NCI-H510A (cell line): ENCODE measurements at places on chromosomes 5 and 9.
A peak's percentile ranks its signal among the peaks of the same experiment; 100 is the strongest.

GRCh38 chr5:113320273-113320780, 114.5 kb downstream of the TSSK1B start:
- no peak for DNase-seq

DNA sequence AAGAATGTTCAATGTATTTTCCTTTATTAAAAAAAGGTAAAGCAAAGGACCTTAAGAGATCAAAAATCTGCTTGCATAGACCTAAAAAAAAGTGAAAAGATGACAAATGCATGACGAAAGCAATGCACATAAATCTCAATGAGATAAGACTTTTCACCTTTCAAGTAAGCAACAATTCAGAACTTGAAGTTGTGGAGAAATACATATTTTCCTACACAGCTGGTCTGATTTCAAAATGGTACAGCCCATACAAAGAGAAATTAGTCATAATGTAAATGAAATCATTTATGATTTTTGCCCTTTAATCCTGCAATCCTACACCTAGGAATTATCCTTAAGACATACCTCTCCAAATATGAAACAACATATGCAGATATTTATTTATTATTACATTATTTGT, 568.0 kb downstream of the ANXA1 start:
- no peak for DNase-seq

- no peak for DNase-seq
These were observed 58.3 kb downstream of the NIPBL start for GRCh38 chr5:36934740-36935356.

DNA sequence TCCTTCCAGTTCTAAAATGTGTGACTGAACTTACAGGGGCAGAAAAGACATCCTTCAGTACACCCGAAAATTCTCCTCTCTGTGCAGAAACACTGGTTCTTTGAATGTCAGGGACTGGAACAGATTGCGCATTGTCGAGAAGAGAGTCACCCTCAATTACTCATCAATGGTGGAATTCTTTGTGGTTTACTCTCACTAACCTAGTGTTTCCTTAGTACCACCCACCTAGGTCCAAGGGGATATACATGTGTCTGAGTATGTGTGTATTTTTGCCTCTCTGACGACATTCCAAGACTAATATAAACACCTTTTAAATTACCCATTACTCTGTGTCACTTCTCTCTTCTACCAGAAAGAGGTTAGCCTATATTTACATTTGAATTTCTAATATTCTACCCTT, 660.8 kb downstream of the TLE1 start:
- DNase-seq: no peak

- no peak for DNase-seq
These were observed 7.9 kb upstream of the ESM1 start for GRCh38 chr5:54993318-54993717.

GRCh38 chr9:135181336-135181735, 93.9 kb downstream of the OLFM1 start:
- no peak for DNase-seq

- no peak for DNase-seq
These were observed 123.9 kb downstream of the TLE4 start for GRCh38 chr9:79695531-79696175.

GRCh38 chr9:26725573-26725972, 167.0 kb downstream of the CAAP1 start:
- DNase-seq: no peak

GRCh38 chr9:96447406-96447805, 2.6 kb upstream of the HABP4 start:
- no peak for DNase-seq

GRCh38 chr5:50684721-50685120, 18.3 kb downstream of the PARP8 start:
- DNase-seq: no peak

- no peak for DNase-seq
These were observed 24.8 kb upstream of the IL6ST start for GRCh38 chr5:56019306-56020272.

- DNase-seq: no peak
These were observed 118.1 kb upstream of the ERCC6L2 start for GRCh38 chr9:95757439-95757838.

DNA sequence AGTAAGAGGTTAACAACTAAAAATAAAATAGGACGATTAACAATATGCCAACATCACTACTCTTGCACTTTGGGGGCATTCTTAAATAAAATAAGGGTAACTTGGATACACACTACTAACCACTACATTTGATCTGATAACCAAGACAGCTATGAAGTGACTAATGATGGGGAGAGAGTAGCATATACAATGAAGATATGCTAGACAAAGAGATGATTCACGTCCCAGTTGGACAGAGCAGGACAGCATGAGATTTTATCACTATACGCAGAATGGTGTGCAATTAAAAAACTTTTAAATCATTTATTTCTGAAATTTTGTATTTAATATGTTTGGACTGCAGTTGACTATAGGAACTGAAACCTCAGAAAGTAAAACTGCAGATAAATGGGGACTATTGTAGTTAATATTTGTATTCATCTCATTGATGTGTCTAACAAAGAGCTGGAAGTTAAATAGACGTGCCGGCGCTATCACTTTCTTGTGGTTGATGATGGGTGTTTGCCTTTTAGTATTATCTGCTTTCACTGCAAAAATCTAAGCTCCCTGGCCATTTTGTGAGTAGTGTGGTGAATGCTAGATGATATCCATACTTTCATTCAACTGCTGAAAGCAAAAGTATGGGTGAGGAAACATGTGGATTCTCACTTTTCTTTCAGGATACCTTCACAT, 18.7 kb downstream of the GIN1 start:
- no peak for DNase-seq

GRCh38 chr5:117588611-117589010, 1014.0 kb upstream of the SEMA6A start:
- DNase-seq: no peak

GRCh38 chr9:136587145-136587943, 41.5 kb upstream of the NOTCH1 start:
- DNase-seq: peak; percentile 40

- DNase-seq: no peak
These were observed 264.7 kb upstream of the CCNG1 start for GRCh38 chr5:163172540-163173338.

DNA sequence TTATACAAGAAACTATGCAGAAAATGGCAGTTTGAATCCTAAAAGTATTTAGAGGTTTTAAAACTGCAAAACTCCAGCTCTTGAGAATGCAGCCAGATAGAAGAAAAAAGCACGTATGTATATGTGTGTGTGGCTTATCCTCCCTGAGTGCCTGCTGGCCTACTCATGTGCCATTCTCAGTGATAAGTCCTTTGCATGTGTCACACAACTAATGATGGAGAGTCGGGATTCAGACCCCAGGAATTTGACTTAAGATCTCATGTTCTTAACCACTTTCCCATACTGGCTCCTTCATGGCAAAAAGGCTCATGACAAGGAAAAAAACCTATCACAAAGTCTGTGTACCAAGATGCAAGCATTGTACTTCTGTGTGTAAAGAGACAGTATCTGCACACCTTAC, 26.6 kb downstream of the SMARCA2 start:
- no peak for DNase-seq

DNA sequence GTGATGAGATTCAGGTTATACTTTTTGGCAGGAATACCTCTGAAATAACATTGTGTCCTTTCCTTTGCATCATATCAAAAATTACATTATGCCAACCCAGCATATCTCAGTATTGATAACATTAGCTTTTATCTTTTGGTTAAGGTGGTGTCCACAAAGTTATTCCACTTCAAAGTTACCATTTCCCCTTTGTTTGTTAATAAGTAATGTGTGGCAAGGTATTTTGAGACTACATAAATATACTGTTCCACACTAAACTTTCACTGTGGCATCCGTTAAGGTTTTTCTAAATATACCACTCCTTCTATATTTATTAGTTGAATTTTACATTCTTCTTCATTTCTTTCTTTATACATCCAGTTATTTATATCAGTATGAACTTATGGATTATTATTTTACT, 14.1 kb upstream of the ARHGEF37 start:
- DNase-seq: no peak

GRCh38 chr9:132833550-132834121, 44.4 kb downstream of the AK8 start:
- DNase-seq: no peak

- no peak for DNase-seq
These were observed 350.4 kb downstream of the PDE4D start for GRCh38 chr5:59542851-59543820.

DNA sequence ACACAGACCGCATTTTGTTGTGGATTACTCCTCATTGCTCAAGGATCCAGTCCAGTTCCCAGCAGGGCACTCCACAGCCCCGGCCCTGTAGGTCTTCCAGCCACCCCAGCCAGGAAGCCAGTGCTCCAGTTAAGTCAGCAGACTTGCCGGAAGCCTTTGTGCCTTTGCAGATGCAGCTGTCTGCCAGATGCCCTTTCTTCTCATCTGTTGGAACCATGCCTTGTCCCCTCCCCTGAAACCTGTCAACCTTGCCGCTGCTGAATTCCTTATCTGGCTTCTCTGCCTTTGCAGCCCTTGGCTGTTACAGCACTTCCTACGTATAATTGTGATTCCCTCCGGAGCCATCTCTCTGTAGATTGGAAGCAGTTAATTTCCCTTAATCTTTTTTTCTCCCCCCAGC, 28.4 kb downstream of the PSAT1 start:
- DNase-seq: no peak

- DNase-seq: no peak
These were observed 40.3 kb upstream of the CDKN2AIPNL start for GRCh38 chr5:134451936-134452505.

DNA sequence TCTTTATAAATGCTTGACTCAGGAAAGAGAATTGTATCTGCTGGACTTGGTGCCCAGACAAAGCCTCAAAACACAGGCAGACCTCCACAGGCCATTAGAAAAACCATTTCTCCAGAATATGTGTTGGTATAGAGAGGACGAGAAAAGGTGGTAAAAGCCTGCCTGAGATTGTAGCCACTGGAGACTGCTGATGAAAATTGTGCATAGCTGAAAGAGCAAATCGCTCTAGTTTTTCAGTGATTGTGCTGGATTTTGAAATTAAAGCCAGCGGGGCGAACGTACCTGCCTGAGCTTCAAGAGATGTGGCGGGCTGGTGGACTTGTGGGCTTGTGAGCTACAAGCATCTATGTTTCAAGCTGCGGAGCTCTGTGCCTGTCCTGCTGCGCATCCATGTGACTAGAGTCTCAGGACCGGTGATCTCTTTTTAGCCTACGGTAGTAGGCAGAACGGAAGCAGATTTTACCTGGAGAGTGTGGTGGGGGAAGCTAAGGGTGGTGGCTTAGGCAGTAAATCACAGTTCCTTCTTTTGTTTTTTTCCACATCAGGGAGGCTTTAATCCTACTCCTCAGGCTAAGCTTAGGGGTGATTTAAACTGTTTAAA, 193.6 kb downstream of the SREK1 start:
- no peak for DNase-seq

DNA sequence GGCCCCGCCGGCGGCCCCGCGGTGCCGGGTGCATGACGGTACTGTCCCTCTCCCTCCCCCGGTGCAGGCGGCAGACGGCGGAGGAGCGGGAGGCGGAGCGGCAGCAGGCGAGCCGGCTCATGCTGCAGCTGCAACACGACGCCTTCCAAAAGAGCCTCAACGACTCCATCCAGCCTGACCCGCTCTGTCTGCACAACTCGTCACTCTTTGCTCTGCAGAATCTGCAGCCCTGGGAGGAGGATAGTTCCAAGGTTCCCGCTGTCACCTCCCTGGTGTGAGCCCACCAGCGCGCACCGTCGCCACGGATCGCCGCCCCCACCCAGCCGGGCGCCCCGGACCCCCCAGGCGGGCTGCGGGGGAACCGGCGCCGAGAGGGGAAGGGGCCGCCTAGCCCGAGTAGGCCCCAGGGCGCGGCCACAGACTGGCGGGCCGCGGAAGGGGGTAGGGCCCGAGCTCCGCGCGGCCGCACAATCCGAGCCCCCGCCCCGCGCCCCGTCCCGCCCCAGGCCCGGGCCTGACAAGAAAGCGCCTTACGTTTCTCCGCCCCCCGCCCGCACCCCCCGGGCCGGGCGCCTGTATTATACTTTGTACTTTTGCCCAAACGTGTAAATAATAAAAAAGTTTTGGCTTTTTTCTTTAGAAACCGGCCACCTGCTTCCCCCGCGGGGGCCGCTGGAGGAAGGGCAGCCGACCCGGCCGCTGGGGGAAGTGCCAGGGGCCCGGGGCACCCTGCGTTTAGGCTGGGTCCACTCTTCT, 2.5 kb downstream of the TLX3 start:
- DNase-seq: no peak

- DNase-seq: no peak
These were observed 145.0 kb downstream of the EGFLAM start for GRCh38 chr5:38403406-38403805.

- DNase-seq: no peak
These were observed 754 bp downstream of the DCAF12 start for GRCh38 chr9:34125681-34126206.

- DNase-seq: no peak
These were observed 7.5 kb upstream of the OTULINL start for GRCh38 chr5:14574096-14574495.

- DNase-seq: no peak
These were observed 9.6 kb upstream of the NDFIP1 start for GRCh38 chr5:142098931-142099330.

GRCh38 chr5:170430256-170430655, 41.1 kb upstream of the KCNMB1 start:
- no peak for DNase-seq

- DNase-seq: no peak
These were observed 1.5 kb upstream of the MOB3B start for GRCh38 chr9:27530915-27531755.

DNA sequence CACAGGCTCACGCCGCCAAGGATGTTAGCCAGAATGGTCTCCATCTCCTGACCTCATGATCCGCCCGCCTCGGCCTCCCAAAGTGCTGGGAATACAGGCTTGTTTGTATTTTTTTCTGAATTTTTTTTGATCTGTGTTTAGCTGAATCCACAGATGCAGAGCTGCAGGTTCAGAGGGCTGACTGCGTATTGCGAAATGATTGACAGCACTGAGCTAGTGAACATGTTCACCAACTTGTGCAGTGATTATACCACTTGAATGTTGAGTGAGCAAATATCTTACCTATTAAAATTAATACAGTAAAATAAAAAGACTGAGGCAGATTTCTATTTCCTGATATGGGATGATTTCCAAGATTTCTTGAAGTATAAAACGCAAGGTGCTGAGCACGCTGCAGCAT, 123.1 kb upstream of the PHYKPL start:
- DNase-seq: no peak
